Regular cardiac myocyte (primary cell): ENCODE measurements at places on chromosomes 1 and 21. TPM values are rescaled to one million over a fixed set of nuclear protein-coding genes. Genes with fewer than 3 reads are reported as not detected.

GPA33 gene
- not detected in 2 replicates for total RNA-seq

AKR1A1 gene
- total RNA-seq: 131 and 158 TPM in 2 replicates

HOOK1 gene
- under 0.01 TPM in 2 replicates for total RNA-seq

CHRM3 gene
- total RNA-seq: under 0.01 TPM in 2 replicates

GFI1 gene
- under 0.01 and 1.2 TPM in 2 replicates for total RNA-seq

MYOM3 gene
- total RNA-seq: under 0.01 TPM in 2 replicates

RRP1B gene
- 18.0 and 32.4 TPM in 2 replicates for total RNA-seq

AGMAT gene
- total RNA-seq: 1.7 and 2.7 TPM in 2 replicates

ZP4 gene
- not detected in 2 replicates for total RNA-seq

IVL gene
- total RNA-seq: not detected in 2 replicates

SOX13 gene
- total RNA-seq: 3.7 and 6.3 TPM in 2 replicates

SYT11 gene
- total RNA-seq: 46.0 and 59.5 TPM in 2 replicates

CCT3 gene
- 510 and 886 TPM in 2 replicates for total RNA-seq

TTC22 gene
- not detected in 2 replicates for total RNA-seq

ERICH3 gene
- total RNA-seq: under 0.01 TPM in 1 of 2 replicates, not detected in the other

C1QB gene
- not detected in 2 replicates for total RNA-seq

MROH9 gene
- total RNA-seq: 0.38 and 0.85 TPM in 2 replicates

UQCRHL gene
- 1.2 and 2.0 TPM in 2 replicates for total RNA-seq

CCDC24 gene
- total RNA-seq: 2.3 and 4.5 TPM in 2 replicates

AQP10 gene
- 0.19 and 0.56 TPM in 2 replicates for total RNA-seq

TAF5L gene
- total RNA-seq: 11.0 and 21.7 TPM in 2 replicates

CYP4Z1 gene
- not detected in 2 replicates for total RNA-seq

PRELP gene
- total RNA-seq: under 0.01 and 1.1 TPM in 2 replicates

FAM72A gene
- 1.4 and 7.3 TPM in 2 replicates for total RNA-seq

CDCP2 gene
- not detected in 2 replicates for total RNA-seq

TMCC2 gene
- total RNA-seq: 2.3 TPM in 2 replicates

ADGRB2 gene
- total RNA-seq: 2.1 and 8.2 TPM in 2 replicates

LAX1 gene
- total RNA-seq: under 0.01 TPM in 1 of 2 replicates, not detected in the other

KLF18 gene
- not detected in 2 replicates for total RNA-seq

PADI2 gene
- total RNA-seq: 0.19 and 0.56 TPM in 2 replicates

ALPL gene
- 4.8 and 13.2 TPM in 2 replicates for total RNA-seq

NBPF6 gene
- not detected in 2 replicates for total RNA-seq

KCNN3 gene
- under 0.01 and 0.28 TPM in 2 replicates for total RNA-seq

TNFSF4 gene
- total RNA-seq: 2.3 and 14.0 TPM in 2 replicates

CYB561D1 gene
- total RNA-seq: 5.8 and 6.2 TPM in 2 replicates

MSTO1 gene
- total RNA-seq: 18.0 and 23.4 TPM in 2 replicates

BRDT gene
- total RNA-seq: not detected in 2 replicates

TFF3 gene
- total RNA-seq: 0.58 TPM in 1 of 2 replicates, not detected in the other

C1QA gene
- total RNA-seq: not detected in 2 replicates

PTPRC gene
- 0.28 and 0.58 TPM in 2 replicates for total RNA-seq

GJA9 gene
- total RNA-seq: not detected in 2 replicates

GAS5 gene
- 418 and 636 TPM in 2 replicates for total RNA-seq

LHX4 gene
- under 0.01 TPM in 1 of 2 replicates, not detected in the other for total RNA-seq

SLC30A1 gene
- total RNA-seq: 17.6 and 23.4 TPM in 2 replicates

FAAP20 gene
- total RNA-seq: 19.6 and 21.7 TPM in 2 replicates

LINGO4 gene
- not detected in 2 replicates for total RNA-seq

CD1D gene
- total RNA-seq: under 0.01 and 1.1 TPM in 2 replicates

CD84 gene
- total RNA-seq: not detected in 2 replicates

IRF6 gene
- 0.19 and 0.85 TPM in 2 replicates for total RNA-seq

EFNA3 gene
- 0.77 and 3.1 TPM in 2 replicates for total RNA-seq

KIF2C gene
- 4.8 and 47.9 TPM in 2 replicates for total RNA-seq

AKNAD1 gene
- 0.28 and 0.38 TPM in 2 replicates for total RNA-seq

FNDC10 gene
- total RNA-seq: 1.3 and 1.7 TPM in 2 replicates

FMO4 gene
- 0.96 and 3.9 TPM in 2 replicates for total RNA-seq

INAVA gene
- total RNA-seq: under 0.01 and 0.19 TPM in 2 replicates

LAMTOR5 gene
- 45.4 and 106 TPM in 2 replicates for total RNA-seq

ITGB2 gene
- total RNA-seq: 0.38 and 0.56 TPM in 2 replicates

PLA2G2C gene
- total RNA-seq: not detected in 2 replicates

NUP210L gene
- total RNA-seq: under 0.01 and 0.28 TPM in 2 replicates
